Subcutaneous adipose tissue (tissue), 4 donors: ENCODE measurements at places on chromosomes 1 and 21. TPM values are rescaled to one million over a fixed set of nuclear protein-coding genes. Genes with fewer than 3 reads are reported as not detected.

Gene MSH4
- 0.19 TPM for total RNA-seq

Gene ADGRB2
- total RNA-seq: 3.3 TPM

Gene ILF2
- 59.3 TPM for total RNA-seq

Gene F3
- total RNA-seq: 123 TPM

Gene LCE1E
- not detected for total RNA-seq

Gene ERICH3
- not detected for total RNA-seq

Gene MROH9
- not detected for total RNA-seq

Gene SYCP1
- not detected for total RNA-seq

Gene RAB3B
- total RNA-seq: not detected

Gene SLC25A34
- total RNA-seq: 0.44 TPM

Gene EPHA2
- 7.9 TPM for total RNA-seq

Gene TRIM58
- 0.88 TPM for total RNA-seq

Gene FCGR2B
- total RNA-seq: 97.1 TPM

Gene FTCD
- total RNA-seq: not detected

Gene PDC
- not detected for total RNA-seq

Gene FCRL3
- total RNA-seq: not detected

Gene RHBDL2
- total RNA-seq: 1.1 TPM

Gene ARHGAP30
- total RNA-seq: 6.0 TPM

Gene NID1
- total RNA-seq: 235 TPM

Gene CFHR5
- total RNA-seq: not detected

Gene SHE
- total RNA-seq: 28.2 TPM

Gene AIRE
- not detected for total RNA-seq

Gene WNT3A
- total RNA-seq: not detected

Gene CHI3L2
- 173 TPM for total RNA-seq

Gene TNNT2
- not detected for total RNA-seq

Gene FCRL4
- not detected for total RNA-seq

Gene SHISAL2A
- not detected for total RNA-seq

Gene RGS8
- not detected for total RNA-seq

Gene PHLDA3
- 350 TPM for total RNA-seq

Gene CELSR2
- 1.5 TPM for total RNA-seq

Gene C1orf87
- total RNA-seq: not detected

Gene NOS1AP
- total RNA-seq: 5.1 TPM

Gene AK5
- not detected for total RNA-seq

Gene OXCT2
- total RNA-seq: not detected

Gene KRTAP22-1
- total RNA-seq: not detected

Gene ZNF695
- not detected for total RNA-seq

Gene SGIP1
- total RNA-seq: 20.9 TPM

Gene IFFO2
- 12.8 TPM for total RNA-seq

Gene SPATA45
- not detected for total RNA-seq

Gene LIN28A
- total RNA-seq: not detected

Gene PADI3
- total RNA-seq: not detected

Gene OR2T33
- not detected for total RNA-seq

Gene FRRS1
- total RNA-seq: 6.7 TPM

Gene RHEX
- total RNA-seq: 5.1 TPM
